ENCODE measurements at places on chromosomes 4 and X.

GRCh38 chr4:82789025-82789776 is 9.4 kb downstream of the SCD5 start:
- no peak for DNase-seq

DNA sequence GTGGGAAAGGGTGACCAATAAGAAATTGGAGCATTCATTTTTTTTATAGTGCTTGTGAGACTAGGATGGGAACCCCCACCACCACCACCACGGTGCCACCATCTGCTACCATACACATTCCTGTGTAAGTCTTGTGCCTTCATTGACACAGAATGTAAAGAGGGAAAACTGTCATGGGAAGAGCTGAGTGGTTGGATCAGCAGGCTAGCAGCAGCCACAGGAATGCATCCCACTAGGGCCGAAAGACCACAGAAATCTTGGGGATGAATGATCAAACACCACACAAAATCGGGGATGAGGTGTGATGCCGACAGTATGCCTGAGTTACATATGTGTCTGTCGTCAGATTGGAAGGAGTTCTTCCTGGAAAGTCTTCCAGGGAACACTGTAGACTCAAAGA is 69.2 kb downstream of the SRPX start:
- no peak for DNase-seq

GRCh38 chrX:13888284-13888683 is 71.4 kb upstream of the GPM6B start:
- DNase-seq = no peak

DNA sequence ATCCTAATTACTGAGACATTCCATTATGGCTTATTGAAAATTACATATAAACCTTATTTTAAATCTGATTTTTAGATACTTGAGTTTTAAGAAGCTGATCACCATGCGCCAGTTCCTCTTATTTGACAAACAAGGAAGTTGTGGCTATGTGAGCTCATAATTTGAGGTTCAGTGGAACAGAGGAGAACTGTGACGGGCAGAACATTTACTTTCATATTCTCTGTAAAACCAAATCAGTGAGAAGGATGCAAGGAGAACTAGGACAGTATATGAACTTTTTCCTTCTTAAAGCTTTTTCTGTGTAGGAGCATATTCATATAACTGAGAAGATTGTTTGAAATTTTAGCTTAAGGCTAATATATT is 25.3 kb downstream of the STIM2 start:
- DNase-seq = no peak

GRCh38 chr4:16583764-16584163 is 314.7 kb downstream of the LDB2 start:
- no peak for DNase-seq

GRCh38 chr4:7539659-7540058 is 104.9 kb upstream of the PSAPL1 start:
- no peak for DNase-seq

DNA sequence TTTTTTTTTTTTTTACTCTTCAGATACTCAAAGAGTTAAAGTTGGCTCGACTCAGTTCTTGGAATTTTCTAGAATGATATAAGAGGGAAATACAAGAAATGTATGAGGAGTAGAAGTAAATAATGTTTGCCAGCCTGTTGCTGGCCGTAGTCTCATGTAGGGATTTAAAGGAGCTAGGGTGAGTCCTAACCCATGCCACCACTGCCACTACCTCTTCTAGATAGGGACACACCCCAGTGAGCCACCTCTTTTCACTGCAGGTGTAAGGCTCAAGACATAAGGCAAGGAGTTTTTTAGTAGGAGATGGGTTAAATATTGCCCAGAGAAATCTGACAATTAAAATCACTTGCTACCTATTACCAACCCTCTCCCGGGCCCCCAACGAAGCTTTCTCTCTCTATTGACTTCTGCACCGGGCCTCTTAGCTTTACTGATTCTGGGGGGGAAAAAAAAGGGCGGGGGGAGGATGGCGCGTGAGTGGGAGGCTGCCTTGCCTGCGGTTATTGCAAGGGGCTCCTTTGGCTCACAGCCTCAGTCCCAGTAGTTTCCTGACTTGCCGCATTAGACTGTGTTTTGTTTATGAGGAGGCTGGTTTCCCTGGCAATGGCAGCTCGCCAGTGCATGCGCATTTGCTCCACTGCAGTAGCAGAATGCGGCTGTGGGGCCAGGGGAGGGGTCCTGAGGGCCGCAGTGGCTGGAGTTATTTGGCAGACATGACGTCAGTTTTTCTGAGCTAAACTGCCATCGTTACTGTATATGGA is 3.0 kb downstream of the LINC00632 start:
- DNase-seq = no peak

- DNase-seq = no peak
Observed at GRCh38 chr4:151804821-151805220, 44.0 kb upstream of the GATB start.

DNA sequence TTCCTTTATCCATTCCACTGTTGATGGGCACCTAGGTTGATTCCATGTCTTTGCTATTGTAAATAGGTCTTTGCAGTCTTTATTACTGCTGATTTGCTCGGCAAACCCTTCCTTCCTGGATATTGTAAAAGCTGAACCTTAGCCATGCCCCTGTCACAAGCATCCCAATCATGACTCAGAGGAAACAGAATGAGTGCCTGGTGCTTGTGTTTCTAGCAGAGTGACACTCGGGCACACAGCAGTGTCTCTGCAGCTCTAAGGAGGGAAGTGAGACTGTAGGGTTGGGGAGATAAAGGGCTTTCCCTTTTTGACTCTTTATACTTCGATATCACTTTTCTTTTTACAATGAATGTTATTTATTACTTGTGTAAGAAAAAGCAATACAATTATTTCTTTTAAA is 83.3 kb downstream of the AKAP4 start:
- no peak for DNase-seq

DNA sequence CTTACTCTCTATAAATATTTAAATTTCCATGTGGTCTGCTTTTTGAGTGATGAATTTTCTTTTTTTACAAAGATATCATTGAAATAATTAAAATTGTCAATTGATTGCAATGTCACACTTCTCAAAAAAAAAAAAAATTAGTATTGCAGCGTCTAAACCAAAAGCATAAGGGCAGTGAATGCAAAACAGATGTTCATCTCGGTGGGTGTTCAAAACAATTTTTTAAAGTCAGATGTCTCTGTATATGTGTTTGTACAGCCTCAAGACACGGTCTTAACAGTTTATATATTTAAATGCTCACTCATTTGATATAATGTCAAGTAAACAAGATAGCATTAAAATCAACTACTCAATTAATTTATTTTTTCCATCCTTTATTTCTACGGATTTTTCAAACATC is 52.3 kb downstream of the PALLD start:
- DNase-seq = no peak

GRCh38 chrX:82775426-82775825 is 732.7 kb upstream of the POU3F4 start:
- DNase-seq = no peak

DNA sequence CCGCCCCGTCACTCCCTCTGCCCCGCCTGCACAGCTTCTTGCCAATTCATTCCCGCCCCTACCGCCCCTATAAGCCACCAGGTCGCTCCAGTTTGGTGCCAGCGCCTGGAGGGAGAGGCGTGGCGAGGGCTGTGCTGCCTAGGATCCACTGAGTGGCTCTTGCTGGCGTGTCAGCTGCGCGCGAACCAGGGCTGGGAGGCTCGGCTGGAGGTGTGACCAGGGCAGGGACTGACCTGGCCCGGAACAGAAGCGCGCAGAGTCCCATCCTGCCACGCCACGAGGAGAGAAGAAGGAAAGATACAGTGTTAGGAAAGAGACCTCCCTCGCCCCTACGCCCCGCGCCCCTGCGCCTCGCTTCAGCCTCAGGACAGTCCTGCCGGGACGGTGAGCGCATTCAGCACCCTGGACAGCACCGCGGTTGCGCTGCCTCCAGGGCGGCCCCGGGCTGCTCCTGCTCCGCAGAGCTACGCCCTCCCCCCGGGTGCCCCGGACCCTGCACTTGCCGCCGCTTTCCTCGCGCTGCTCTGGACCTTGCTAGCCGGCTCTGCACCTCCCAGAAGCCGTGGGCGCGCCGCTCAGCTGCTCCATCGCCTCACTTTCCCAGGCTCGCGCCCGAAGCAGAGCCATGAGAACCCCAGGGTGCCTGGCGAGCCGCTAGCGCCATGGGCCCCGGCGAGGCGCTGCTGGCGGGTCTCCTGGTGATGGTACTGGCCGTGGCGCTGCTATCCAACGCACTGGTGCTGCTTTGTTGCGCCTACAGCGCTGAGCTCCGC is at the start of gene GPR78:
TSS of gene GPR78 (plus strand) at position 72 of the 773 bp plus-strand sequence. CDS start at position 663, 591 bp downstream.
- no peak for DNase-seq

DNA sequence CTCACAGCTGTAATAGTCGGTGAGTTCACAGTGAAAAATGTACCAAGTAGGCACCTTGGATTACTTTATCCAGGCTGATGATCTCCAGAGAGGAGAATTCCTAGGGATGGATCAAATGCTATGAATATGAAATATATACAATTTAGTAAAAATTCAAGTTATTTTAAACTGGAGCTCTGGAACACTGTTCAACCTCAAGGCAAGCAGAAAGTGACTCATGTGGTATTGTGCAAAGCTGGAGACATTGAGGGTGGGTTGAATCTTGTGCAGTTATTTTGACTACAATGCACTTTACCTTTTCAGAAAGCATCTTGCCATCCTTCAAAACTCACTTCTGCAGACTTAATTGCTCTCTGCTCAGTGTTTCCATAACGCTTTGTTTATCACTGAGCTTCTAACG is 43.4 kb downstream of the OSTC start:
- DNase-seq = no peak

GRCh38 chrX:41245641-41246040 is 88.3 kb upstream of the DDX3X start:
- no peak for DNase-seq

GRCh38 chr4:140924761-140925392 is 168.7 kb upstream of the TBC1D9 start:
- DNase-seq = no peak

DNA sequence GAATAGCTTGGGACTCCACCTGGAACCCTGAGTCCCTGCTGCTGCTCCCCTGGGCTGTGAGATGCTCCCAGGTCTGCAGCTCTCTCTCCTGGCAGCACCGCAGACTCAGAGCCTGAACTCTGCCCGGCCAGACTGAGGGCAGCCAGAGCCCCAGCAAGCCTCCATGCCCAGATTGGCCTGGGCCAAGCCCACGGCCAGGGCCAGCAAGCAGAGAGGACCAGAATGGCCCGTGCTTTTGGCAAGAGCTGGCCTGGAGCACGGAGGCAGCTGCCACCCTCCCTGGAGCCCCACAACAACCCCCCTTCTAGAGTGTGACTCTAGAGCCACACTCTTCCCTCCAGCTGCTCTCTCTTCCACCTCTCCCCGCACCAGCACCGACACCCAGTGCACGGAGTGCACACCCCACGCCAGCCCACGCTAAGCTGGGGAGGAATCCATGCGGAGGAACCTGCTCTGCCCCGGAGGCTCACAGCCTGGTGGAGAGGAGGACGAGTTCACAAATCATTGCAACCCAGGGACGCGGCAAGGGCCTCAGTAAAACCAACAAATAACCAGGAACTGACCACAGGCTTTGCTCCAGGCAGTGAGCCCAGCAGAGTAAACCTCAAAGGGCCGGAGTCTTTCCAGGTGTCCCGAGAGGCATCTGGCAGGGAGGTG is 110.3 kb downstream of the HMX1 start:
- DNase-seq = no peak

DNA sequence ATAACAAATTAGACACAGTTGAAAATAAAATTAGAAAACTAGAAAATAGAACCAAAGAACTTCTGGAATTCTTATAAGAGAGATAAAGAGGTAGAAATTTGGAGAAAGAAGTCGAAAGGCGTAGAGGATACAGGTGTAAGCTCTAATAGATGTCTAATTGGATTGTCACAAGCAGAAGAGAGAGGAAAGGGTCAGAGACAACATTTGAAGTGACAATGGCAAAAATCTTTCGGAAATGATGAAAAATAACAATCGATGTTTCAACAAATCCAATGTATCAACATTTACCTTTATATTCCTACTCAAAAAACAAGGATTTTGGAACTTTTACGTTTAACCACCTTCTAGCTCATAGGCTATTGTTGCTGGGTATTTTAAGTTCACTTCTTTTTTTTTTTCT is 3.8 kb downstream of the CXCL8 start:
- DNase-seq = no peak

- no peak for DNase-seq
Observed at GRCh38 chr4:2084316-2084715, 25.2 kb downstream of the NAT8L start.

GRCh38 chr4:57114973-57115372 is 4.8 kb upstream of the IGFBP7 start:
- DNase-seq = no peak

DNA sequence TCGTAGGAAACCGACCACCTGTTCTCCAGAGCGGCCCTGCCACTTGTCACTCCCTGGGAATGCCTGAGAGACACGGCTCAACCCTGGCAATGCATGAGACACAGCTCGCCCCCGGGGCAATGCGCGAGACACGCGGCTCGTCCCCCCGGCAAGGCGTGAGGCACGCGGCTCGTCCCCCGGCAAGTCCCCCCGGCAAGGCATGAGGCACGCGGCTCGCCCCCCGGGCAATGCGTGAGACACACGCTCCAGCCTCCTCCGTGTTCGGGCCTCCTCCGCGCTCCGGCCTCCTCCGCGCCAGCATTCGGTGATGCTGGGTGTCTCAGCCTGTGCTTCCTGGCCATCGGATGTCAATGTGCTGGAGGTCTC is 27.5 kb upstream of the CPLX1 start:
- no peak for DNase-seq

GRCh38 chr4:151865312-151865711 is 104.5 kb upstream of the GATB start:
- DNase-seq = no peak
